Hematopoietic multipotent progenitor cell treated with erythropoietin and hydrocortisone succinate and interleukin-3 and kit ligand, for 17 days (in vitro differentiated cells): ENCODE measurements at places on chromosomes 16 and 17.

DNA sequence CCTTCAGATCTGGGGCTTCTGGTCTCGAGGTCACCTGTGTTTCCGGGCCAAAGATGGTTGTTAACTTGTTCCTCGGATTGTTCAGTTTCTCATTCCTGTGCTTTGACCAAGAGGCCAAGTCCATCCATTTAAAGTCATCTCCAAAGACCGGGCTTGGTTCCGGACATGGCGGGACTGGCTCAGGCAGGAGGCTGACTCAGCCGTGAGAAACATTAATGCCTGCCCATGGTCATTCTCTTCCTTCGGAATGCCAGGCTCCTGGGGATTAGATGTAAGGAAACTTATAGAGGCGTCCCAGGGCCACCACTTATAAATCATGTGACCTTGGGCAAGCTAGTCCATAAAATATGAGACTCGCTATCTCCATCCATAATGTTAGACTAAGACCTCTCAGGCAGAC is 13.6 kb upstream of the NKD1 start:
- DNase-seq = no peak

- no peak for DNase-seq
Measured at GRCh38 chr17:43909537-43910231, 2.3 kb upstream of the MPP2 start.

GRCh38 chr17:71494062-71494855 is 626.6 kb upstream of the SOX9 start:
- no peak for DNase-seq

GRCh38 chr16:28543072-28543471 is 4.3 kb upstream of the NUPR1 start:
- no peak for DNase-seq

DNA sequence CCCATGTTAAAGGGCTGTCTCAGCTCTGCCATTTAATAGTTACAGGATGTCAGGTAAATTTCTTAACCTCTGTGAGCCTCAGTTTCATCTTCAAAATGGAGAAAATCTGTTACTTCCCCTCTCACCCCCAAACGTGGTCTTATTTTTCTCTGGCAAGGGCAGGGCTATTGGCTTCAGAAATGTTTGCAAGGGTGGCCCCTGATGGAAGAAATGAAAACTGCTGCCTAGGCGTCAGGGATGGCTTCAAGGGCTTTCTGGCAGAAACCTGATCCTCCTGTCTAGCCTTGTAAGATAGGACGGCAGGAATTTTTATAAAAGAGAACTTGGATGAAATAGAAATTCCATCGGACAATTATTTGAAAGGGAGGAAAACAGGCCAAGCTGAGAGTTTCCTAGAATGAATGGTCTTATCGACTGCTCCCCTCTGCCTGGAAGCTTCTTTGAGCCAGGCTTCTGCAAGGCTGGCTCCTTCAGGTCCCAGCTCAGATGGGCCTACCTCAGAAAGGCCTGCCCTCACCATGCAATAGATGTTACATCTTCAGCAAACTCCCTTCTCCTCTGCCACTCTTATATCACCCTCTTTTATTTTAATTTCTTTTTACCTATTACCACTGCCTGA is 43.0 kb upstream of the TANGO6 start:
- peak; percentile 84 for DNase-seq
